ENCODE measurements at places on chromosomes 5 and 9. TPM values are rescaled to one million over a fixed set of nuclear protein-coding genes. Genes with fewer than 3 reads are reported as not detected.

Gene ARSK
- 6.9 TPM for total RNA-seq

Gene OTP
- not detected for total RNA-seq

Gene ACOT12
- total RNA-seq = not detected

Gene DDX4
- total RNA-seq = not detected

Gene ENHO
- total RNA-seq = 23.5 TPM

Gene IL3
- total RNA-seq = not detected

Gene BHMT2
- 33.2 TPM for total RNA-seq

Gene IL5
- total RNA-seq = not detected

Gene ZNF883
- 3.6 TPM for total RNA-seq

Gene BARHL1
- not detected for total RNA-seq

Gene ACTBL2
- not detected for total RNA-seq

Gene DMRT3
- total RNA-seq = 0.40 TPM

Gene ESM1
- total RNA-seq = 0.49 TPM

Gene WNT8A
- total RNA-seq = not detected

Gene NIM1K
- 5.4 TPM for total RNA-seq

Gene FAM219A
- 29.8 TPM for total RNA-seq

Gene MOB3B
- 14.9 TPM for total RNA-seq

Gene RNF183
- total RNA-seq = not detected

Gene PITX1
- total RNA-seq = 3.6 TPM

Gene OR4F3
- total RNA-seq = not detected

Gene OR1Q1
- not detected for total RNA-seq

Gene DTWD2
- total RNA-seq = 6.9 TPM

Gene DRD1
- total RNA-seq = 0.89 TPM

Gene IL7R
- 7.8 TPM for total RNA-seq

Gene TTC16
- 0.13 TPM for total RNA-seq

Gene ANKHD1
- total RNA-seq = 144 TPM

Gene ARAP3
- 22.4 TPM for total RNA-seq

Gene HAPLN1
- total RNA-seq = not detected

Gene TAF11L4
- not detected for total RNA-seq

Gene TNC
- 28.6 TPM for total RNA-seq

Gene GABRB2
- 0.13 TPM for total RNA-seq

Gene FAT2
- total RNA-seq = 0.40 TPM

Gene FAM114A2
- total RNA-seq = 46.5 TPM

Gene TLX3
- not detected for total RNA-seq

Gene NPR3
- 16.0 TPM for total RNA-seq

Gene SNAPC4
- total RNA-seq = 9.9 TPM

Gene FST
- 27.6 TPM for total RNA-seq

Gene PCDHGB2
- 10.2 TPM for total RNA-seq

Gene NTNG2
- total RNA-seq = 3.2 TPM

Gene PDLIM4
- 50.2 TPM for total RNA-seq

Gene RPL12
- 894 TPM for total RNA-seq

Gene FAM221B
- total RNA-seq = not detected

Gene SLC24A2
- 0.04 TPM for total RNA-seq

Gene OBP2B
- total RNA-seq = not detected
